Spinal cord (tissue), 10 donors: ENCODE measurements at places on chromosomes 5 and 9.

- no peak for DNase-seq
Measured at GRCh38 chr5:150601491-150602345, 38.7 kb upstream of the SYNPO start.

DNA sequence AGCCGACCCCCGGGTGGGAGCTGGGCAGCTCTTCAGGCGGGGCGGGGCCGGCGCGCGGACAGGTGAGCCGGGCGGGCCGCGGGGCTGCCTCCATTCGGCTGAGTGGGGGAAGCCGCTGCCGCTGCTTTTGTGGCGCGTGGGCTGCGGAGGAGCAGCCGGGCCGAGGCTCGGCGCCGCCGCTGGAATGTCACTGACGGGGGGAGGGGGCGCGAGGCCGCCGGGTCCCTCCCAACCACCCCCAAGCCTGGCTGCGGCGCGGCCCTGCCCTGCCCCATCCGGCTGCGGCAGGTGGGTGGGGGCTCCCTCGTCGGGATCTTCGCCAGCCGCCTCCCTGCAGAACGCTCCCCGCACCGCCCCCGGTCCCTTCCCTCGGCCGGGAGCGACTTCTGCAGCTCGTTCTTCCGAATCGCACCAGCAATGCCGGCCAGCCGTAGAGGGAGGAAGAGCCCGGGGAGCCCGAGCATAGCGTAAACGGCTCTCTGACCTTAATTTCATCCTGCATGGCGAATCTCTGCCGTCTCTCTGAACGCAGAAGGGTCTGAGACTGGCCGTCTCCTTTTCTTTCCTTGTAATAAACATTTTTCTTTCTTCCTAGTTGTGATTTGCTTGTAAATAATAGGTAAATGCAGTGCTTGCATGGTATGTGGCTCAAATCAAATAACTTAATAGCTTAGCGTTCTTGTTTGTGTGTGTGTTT is 505 bp downstream of the SPTAN1 start:
- peak; percentile 76 for DNase-seq

- peak; percentile 35 for DNase-seq
Measured at GRCh38 chr5:83856881-83857280, 136.2 kb upstream of the HAPLN1 start.

- no peak for DNase-seq
Measured at GRCh38 chr5:138573949-138574670, 1.1 kb downstream of the HSPA9 start.

DNA sequence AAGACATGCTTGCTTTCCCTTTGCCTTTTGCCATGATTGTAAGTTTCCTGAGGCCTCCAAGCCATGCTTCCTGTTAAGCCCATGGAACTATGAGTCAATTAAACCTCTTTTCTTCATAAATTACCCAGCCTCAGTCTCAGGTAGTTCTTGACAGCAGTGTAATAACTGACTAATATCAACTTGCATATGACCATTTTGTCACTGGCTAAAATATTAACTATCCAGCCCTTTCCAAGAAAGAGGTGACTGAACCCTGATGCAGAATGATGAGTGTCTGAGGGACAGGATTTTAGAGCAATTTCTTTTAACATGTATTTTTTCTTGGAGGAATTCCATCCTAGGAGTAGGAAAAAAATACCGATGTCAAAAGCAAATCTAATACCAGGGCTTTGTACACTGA is 266.1 kb downstream of the SEMA5A start:
- DNase-seq, result no peak

GRCh38 chr9:38401994-38402393 is 9.5 kb downstream of the ALDH1B1 start:
- DNase-seq, result no peak

DNA sequence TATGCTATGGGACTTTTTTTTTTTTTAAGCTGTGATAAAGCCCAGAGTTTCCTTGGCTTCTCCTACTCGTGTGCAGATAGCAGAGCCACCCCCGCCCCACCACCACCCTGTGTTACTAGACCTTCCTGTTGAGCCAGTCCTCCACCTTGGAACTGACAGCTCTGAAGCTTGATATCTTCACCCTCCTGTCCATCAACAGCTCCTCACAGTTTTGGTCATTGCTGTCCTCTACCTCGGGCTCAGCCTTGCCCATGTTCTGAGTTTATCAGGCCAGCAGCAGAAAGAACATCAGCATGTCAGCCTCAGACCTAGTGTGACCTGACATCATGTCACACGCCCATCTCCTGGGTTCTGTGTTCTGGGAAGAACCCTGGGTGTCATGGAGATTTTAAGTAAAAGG is 167.1 kb upstream of the RAI14 start:
- no peak for DNase-seq

DNA sequence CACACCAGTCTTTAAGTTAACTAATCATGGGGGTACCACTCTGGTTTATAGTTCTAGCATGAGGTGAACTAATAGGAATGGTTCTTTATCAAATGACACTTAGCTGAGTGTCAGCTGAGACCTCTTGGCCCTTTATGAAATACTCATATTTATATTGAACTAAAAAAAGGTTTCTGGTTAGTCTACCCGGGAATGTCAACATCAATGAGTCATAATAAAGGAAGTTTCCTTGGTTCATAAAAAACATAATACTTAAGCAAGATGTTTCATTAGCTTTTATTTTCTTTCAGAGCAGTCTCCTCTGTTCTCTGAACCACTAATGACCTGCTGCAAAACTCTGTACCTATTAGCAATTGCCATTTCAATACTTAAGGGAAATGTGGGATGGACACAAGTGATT is 13.7 kb downstream of the DAB2 start:
- no peak for DNase-seq

DNA sequence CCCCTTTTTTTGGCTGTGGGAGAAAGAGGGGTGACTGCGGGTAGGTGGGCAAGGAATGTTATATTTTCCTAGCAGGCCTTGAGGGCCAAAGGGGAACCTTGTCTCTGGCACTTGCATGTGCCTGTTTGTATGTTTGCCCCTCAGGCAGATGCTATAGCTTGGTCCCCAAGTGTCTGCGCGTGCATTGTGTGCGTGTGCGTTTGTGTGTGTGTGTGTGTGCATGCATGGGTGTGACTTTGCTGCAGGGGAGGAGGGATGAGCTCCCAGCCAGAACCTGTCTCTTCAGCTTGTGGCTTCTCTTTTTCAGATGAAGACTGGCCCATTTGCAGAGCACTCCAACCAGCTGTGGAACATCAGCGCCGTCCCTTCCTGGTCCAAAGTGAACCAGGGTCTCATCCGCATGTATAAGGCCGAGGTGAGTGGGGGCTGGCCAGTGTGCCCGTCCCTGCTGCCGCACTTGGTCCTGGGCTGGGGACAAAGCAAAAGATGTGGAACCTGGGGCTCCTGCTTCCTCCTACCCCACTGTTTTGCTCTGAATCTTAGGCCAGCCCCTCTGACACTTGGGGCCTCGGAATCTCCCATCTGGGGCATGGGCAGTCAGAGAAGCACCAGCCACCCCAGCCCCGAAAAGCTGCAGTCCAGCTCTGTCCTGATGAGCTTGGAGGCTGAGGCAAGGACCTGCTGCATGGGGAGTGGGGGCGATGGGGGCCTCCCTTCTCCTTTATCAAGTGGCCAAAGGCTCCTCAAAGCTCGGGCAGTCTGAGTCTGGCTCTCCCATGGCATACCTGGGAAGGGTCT is 31.1 kb downstream of the PTPA start:
- DNase-seq, result no peak

DNA sequence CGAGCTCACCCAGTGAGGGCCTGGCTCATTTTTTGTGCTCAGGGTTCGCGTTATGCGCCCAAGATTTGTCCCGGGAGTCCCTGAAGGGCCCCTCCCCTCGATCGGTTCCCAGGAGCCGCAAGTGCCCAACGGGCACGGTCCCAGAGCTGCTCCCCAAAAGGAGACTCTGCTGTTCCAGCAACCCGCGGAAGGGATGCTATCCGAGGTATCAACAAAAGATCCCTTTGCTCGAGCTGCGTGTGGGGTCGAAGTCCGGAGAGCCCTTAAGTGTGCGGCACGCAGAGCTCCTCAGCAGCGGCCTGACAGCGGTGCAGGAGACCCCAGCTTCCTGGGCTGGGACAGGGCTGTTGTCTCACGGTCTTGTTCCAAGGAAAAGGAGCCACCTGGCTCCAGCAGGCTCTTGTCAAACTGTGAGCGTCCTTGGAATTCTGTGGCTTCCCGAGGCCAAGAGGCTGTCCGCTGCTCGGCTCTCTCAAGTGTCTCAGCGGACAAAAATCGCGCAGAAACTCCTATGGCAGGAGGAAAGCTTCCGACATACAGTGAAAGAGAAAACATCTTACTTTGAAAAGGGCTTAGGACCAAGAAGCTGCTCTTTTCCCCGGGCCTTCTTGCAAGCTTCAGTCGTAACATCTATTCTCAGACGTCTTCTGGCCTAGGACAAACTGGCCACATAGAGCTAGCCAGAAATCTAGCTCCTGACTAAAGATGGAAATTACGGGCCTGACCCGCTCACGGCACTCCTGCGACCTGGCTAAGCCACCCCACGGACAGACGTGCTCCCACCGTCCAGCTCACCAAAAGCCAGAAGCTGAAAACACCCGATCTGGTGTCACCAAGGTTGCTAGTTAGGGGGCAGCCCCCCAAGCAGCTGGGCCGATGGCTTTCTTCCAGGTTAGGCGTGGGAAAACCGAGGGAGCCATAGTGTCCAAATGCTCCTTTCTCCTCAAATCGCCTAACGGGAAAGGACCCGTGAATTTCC is 2.6 kb upstream of the FOXB2 start:
- no peak for DNase-seq

DNA sequence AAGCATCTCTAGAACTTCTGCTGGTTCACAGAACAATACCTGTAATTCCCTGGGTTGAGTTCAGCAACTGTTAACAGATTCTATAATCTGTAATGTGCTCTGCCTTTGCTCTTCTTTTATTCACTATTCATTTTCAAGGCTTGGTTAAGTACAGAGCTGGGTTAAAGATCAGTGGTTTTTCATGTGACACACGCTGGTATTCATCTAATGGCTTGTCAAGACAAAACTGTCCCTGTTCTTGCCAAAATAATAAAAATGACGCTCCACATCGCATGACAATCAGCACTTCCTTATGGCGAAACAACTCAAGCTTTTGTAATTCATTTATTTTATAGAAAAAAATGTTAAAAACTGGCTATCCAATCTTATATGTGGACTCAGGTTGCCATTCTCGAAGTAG is 137.9 kb downstream of the BNC2 start:
- DNase-seq, result no peak
